ENCODE measurements at places on chromosomes 7 and 10.

DNA sequence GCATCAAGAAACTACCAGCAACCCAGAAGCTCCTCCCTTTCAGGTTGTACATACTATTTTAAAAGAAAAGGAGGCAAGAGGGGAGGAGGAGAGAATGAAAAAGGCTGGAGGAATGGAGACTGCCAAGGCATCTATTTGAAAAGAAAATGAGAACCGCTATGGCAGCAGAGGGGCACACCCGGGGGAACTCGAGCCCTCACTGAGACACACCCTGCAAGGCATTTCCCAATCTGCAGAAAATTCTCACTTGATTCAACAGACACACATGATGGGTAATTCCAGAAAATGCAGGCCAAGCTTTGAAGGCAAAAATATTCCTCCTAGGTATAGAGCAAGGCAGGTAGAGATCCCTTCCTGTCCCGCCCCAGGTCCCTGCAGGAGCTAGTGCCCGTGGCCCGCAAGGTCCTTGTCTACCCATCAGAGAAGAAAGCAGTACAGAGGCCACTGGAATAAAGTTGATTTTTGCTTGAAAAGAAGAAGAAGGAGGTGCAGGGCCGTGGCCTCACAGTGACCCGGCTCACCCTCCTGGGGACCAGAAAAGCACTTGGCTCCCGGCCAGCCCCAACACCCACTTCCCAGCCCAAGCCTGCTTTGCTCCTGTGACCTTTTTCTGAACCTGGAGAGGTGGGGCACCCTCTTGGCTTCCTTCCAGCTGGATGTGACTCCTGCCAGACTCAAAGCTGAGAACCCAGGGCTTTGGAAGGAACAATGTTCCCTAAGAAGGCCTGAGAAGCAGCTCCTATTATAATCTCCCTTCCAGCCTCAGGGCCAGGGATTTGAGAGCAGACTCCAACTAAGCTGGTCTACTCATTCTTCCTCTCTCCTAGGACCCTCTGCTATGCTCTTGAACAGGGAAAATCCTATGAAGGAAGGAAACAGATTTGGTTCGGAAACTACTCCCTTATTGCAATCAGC is 6.2 kb upstream of the PIK3CG start:
- DNase-seq: peak; percentile 25

DNA sequence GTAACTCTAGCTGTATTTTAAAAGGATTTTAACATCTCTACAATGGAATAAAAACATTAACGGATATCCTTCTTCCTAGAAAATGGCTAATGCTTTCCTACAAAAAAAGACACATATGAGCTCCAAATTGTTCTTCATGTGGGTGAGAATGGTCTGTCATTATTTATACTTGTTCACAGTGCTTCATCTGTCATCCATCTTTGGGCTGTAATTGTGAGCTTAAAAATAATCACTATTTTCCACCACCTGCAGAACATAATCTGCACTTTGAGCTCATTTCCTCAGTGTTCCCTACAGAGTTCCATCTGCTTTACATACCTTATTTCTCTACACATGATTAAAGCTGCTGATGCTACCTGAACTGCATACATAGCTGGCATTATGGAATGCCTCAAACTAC is 979.1 kb upstream of the C7orf33 start:
- no peak for DNase-seq

GRCh38 chr7:65269150-65269856 is 104.4 kb upstream of the ZNF92 start:
- DNase-seq: peak; percentile 75

GRCh38 chr7:101820703-101821102 is 3.3 kb downstream of the CUX1 start:
- DNase-seq: no peak

DNA sequence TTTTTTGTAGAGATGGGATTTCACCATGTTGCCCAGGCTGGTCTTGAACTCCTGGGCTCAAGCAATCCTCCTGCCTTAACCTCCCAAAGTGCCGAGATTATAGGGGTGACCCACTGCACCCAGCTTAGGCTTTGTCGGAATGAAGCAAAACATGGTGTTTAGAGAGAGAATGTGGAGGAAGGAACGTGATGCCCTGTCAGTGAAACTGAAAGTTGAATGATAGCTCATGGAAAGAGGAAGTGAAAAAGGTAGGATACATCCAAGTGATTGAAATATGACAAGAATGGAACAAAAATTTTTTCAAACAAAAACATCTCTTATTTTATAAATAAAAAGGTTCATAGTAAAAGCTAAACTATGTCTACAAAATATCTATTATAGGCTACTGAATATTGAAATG is 5.9 kb downstream of the AKAP9 start:
- DNase-seq: no peak

DNA sequence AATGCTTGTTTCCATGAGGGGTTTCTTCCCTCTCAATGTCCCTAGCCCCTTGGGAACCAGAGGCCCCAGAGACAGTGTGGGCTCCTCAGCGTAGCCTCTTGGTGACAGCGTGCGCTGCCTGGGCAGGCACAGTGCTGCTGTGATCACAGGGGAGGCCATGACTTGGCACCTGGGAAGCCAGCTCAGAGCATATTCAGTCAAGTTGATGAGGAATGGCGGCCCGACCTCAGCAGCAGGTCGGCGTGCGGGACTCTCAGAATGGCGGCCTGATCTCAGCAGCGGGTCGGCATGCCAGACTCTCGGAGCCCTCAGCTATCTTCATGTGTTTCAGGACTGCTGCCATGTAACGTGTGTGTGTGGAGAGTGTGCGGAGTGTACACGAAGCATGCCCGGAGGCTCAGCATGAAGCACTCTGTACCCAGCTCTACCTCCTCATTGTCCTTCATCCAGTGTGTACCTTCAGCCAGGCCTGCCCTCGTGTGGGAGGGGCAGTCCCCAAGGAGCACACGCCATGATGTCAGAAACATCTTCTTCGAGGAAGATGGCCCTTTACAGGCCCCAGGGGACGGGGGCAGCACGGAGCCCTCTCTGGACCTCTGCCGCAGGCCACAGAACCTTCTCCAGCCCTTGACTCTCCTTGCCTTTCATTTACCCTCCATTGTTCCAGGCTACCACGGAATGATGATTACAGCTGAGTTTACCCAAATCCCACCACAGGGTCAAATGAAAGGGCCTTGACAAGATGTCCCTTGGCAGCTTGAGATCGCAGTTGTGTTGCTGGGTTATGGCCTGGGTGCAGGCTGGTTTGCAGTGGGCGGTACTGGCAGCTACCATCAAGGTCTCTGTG is 130.4 kb downstream of the SMURF1 start:
- DNase-seq: no peak

DNA sequence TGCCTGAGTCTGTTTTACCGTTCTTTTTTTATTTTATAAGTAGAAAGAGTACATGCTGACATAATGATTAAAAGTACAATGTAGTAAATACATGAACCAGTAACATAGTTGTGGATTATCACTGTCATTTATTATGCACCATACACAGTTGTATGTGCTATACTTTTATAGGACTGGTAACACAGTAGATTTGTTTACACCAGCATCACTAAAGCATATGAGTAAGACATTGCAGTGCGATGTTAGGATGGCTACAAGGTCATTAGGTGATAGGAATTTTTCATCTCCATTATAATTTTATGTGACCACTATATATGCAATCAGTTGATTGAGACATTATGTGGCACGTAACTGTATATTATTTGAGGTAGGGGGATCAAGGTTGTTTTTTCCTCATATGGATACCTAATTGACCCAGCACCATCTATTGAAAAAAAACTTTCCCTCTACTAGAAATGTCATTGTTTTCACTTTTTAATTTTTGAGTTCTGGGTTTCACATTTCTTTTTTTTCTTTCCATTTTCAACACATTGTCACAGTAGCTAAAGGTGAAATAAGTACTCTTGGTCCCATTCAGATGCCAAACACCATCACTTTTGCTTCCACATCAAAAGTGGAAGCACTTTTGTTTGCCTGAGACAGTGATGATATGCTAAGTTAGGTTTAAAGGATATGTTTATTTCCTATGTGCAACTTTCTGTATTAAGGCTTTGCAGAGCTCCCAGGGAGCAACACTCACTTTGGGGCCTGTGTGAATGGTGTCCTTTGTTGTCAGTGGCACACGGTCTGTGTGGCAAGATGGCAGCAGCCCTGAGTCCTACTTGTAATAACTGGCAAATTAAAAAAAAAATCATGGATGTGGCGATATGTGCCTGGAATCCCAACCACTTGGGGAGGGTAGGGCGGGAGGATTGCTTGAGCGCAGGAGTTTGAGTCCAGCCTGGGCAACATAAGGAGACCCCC is 17.1 kb downstream of the UBE2D1 start:
- DNase-seq: no peak

- DNase-seq: no peak
These were observed 142.0 kb upstream of the MALRD1 start for GRCh38 chr10:18906636-18907035.

DNA sequence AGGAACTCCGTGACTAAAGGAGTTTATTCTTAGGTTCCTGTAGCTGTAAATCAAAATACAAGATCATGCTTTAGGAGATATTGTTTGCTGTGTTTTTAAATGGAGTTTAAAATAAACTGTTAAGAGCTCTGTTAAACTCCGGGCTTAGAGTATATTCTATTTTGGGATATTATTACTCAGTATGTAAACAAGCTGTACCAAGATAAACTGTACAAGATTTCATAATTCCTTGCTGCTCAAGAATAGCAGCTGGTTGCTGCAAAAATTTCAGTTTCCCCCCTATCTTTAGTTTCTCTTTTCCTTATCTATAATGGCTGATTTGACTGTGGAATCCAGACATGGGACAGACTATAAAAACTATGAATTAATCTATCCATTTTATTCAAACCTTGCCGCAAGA is 215.7 kb downstream of the HTR7 start:
- DNase-seq: no peak

DNA sequence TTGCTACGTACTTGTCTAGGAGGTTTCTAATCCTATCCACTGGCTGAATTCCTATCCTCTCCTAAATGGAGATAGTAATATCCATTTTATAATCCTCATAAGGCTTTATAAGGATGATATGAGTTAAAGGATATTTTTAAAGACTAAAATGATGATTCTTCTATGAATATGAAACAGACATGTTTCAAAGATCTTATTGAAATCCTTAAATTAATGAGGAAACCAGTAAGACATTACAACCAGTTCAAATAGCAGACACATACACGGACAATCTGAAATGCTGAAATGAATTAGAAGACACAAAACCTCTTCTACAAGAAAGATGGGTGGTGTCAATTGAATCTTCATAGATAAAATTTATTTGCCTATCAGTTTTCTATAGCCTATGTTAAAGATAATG is 132.9 kb upstream of the ANK3 start:
- no peak for DNase-seq

- peak; percentile 51 for DNase-seq
These were observed 588 bp downstream of the GLI3 start for GRCh38 chr7:42236266-42236975.

GRCh38 chr10:118658762-118659161 is 63.3 kb upstream of the PRLHR start:
- no peak for DNase-seq

DNA sequence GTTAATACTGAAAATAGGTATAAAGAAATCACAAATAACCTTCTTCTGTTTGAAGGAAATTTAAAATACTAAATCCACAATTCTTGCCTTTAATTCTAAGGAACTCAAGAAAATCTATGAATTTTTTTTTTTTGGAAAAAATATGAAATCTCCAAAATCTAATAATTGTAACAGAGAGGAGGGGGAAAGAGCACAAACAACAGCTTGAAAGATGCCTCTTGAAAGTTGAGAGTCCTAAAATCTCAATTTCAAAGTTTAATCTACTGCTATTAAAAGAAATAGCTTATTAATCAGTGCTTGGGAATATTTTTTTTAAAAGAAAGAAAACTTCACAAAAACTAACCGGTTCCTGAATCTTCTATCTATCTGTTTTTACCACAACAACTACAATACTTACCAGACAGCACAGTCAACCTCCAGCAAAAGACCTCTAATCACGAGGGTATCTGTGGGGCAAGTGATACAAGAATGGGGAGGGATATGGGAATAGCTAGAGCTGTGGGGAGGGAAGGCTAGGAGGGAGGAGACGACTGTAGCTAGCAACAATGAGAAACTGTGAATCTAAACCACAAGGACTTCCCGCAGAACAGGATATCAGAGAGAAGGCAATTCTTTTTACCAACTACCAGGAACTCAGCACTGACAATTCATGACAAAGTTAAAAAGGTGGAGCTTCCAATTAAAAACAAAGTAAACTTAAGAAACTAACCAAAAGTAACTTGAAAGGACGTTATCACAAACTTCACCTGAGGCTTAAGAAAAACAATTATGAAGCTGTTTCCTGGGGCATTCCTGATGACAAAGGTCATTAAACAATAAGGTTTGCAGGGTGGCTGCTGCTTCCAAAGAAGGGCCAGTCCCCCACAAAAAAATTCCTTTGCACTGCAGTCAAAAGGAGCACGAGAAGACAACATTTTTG is at the start of gene USP54:
USP54 (minus strand) TSS at position 462 of the 919 bp plus-strand sequence. CDS start 15,684 bp downstream, outside the sequence.
- DNase-seq: peak; percentile 96

- no peak for DNase-seq
These were observed 283.6 kb downstream of the EXOC4 start for GRCh38 chr7:133536450-133536849.

DNA sequence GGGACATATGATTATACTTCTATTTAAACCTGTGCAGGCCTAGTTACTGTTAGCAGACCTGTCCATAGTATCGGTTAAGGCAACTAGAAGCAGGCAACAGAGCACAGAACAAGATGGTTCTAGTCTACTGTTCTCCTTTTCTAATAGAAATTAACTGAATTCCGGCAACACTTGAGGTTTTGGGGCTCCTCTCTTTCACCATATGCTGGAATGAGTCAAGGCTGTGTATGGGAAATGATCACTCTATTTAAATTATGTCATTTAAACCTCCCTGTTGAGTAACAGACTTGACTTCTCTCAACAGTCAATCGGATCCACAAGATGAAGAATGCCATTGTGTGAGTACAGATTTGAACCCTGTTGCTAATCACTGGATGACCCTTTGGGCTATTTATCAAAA is 6.2 kb upstream of the OTUD1 start:
- no peak for DNase-seq

DNA sequence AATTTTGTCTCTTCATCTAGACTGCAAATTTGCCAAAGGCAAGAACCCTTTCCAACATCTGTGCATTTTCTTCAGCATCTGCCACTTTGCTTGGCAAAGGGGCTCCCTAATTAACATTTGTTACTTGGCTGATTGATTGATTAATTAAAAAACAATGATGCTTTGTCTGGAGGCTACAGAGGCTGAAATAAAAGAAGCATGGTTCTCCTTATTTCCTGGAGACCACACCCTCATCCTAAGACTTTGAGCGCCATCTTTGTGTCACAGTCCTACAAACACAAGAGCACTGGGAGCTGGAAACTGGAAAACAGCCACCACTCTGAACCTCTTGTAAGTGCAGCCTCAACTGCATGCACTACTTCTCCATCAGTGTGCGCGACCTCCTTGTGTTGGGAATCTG is 189.2 kb downstream of the C7orf25 start:
- DNase-seq: peak; percentile 9

GRCh38 chr7:15682751-15683245 is 3.7 kb downstream of the MEOX2 start:
- no peak for DNase-seq
